Ascending aorta (tissue), 2 donors: ENCODE measurements at places on chromosomes 5 and 9.

DNA sequence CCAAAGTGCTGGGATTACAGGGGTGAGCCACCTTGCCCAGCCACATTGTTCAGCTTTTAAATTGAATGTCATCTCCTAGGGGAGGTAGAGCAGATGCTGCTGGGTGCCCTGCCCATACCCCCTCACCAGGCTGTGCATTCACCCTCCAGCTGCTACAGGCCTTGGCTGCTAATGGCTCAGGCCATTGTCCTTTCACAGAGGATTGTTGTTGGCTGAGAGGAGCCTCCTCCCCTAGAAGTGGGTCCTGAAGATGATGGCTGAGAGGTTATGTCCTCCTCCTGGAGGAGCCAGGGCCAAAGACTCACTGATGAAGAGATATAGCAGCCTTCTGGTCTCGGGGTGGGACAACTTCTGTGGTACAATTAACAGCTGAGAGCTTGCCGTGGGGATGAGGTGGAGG is 74.6 kb downstream of the PHAX start:
- no peak overlapping the region for H3K4me3 ChIP-seq
- no peaks in the 10 kb centered on the region for H3K36me3 ChIP-seq
- H3K27ac ChIP-seq, result no peak overlapping the region
- no peaks in the 10 kb centered on the region for H3K4me1 ChIP-seq
- H3K27me3 ChIP-seq, result no peaks in the 10 kb centered on the region

- H3K27ac ChIP-seq, result peak overlapping the region; percentile 85
- peaks cover 25% of the 10 kb centered on the region for H3K4me1 ChIP-seq
- H3K4me3 ChIP-seq, result no peak overlapping the region
- no peak for DNase-seq
- no peaks in the 10 kb centered on the region for H3K27me3 ChIP-seq
Measured at GRCh38 chr9:127562279-127562796, 49.7 kb upstream of the STXBP1 start.

DNA sequence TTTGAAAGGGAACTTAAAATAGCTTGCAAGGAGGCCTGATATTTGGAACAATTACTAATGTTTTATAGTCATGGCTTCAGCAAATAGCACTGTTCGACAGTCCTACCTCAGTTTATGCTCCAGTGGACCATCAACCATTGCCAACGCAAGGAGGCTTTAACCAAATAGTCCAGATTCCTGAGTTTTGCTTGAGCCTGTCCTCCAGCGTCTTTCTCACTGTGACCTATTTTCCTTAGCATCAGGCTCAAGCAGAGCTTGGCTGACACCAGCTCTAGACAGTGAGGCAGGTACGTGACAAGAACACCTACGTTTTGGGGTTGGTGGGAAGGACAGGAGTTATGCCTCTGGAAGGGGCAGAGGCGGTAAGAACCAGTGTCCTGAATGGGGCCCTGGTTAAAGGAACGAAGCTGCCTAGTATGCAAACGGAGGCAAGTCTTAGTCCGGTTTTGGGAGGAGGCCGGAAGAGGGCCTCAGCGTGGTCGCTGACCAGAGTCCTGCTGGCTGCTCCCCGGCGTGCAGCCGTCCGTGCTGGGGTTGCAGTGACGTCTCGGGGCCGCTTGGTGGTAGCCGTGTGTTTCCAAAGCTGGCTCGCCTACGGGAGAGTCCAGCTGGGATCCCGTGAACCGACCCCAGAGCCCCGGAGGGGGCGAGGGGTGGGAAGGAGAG is 998 bp upstream of the FGF18 start:
- H3K4me1 ChIP-seq, result peaks cover 15% of the 10 kb centered on the region
- H3K27ac ChIP-seq, result no peak overlapping the region
- H3K4me3 ChIP-seq, result peak overlapping the region; percentile 59
- H3K27me3 ChIP-seq, result no peaks in the 10 kb centered on the region
- no peaks in the 10 kb centered on the region for H3K36me3 ChIP-seq

GRCh38 chr9:38088006-38088925 is 19.2 kb upstream of the SHB start:
- no peak overlapping the region for H3K27ac ChIP-seq
- DNase-seq, result peak; percentile 87
- H3K36me3 ChIP-seq, result no peaks in the 10 kb centered on the region

- no peaks in the 10 kb centered on the region for H3K4me1 ChIP-seq
- no peaks in the 10 kb centered on the region for H3K27me3 ChIP-seq
- no peaks in the 10 kb centered on the region for H3K36me3 ChIP-seq
- H3K4me3 ChIP-seq, result no peak overlapping the region
- no peak for DNase-seq
Measured at GRCh38 chr9:16434526-16434925, 435.9 kb downstream of the BNC2 start.

GRCh38 chr5:98349251-98349989 is 424.0 kb upstream of the RGMB start:
- no peak for DNase-seq

- no peaks in the 10 kb centered on the region for H3K4me1 ChIP-seq
- no peak overlapping the region for H3K4me3 ChIP-seq
- H3K27ac ChIP-seq, result no peak overlapping the region
Measured at GRCh38 chr5:3657364-3658022, 61.9 kb downstream of the IRX1 start.

- DNase-seq, result no peak
- no peaks in the 10 kb centered on the region for H3K27me3 ChIP-seq
Measured at GRCh38 chr9:136944212-136944518, 373 bp downstream of the FBXW5 start.

DNA sequence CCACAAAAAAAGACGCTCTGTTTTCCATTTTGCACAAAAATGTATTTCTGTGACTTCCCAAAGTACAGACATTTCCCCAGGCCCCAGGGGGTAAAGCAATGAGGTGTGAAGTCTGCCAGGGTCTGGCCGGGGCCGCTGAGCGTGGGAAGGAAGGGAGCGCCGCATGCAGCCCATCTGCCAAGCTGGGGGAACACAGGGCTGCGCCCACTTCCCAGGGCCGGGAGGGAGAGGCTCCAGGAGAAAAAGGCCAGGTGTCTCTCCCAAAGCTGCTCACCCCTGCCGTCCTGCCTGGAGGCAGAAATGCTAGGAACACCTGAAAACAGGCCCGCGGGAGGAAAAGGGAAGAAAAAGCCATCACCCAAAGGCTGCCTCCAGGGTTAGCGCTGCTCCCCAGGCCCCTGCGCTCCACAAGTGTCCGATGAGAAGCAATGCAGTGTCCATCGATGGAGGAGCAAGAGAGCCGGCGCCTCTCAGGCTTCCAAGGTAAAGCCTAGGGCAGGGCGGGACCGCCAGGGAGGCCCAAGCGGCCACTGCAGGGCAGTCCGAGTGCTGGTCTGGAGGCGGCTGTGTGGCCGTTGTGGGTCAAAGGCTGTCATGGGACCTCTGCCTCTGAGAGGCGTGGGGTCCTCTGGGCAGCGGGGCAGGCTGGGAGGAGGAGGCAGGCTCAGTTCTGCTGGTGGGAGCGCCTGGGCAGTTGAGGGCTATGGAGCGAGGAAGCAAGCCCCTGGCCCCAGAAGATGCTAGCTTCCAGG is 6.0 kb upstream of the ZDHHC12 start:
- H3K27ac ChIP-seq, result no peak overlapping the region
- H3K4me1 ChIP-seq, result no peaks in the 10 kb centered on the region
- no peak for DNase-seq
- no peaks in the 10 kb centered on the region for H3K27me3 ChIP-seq

- H3K4me1 ChIP-seq, result no peaks in the 10 kb centered on the region
- H3K27ac ChIP-seq, result no peak overlapping the region
- no peaks in the 10 kb centered on the region for H3K36me3 ChIP-seq
- no peaks in the 10 kb centered on the region for H3K27me3 ChIP-seq
Measured at GRCh38 chr5:4734348-4734747, 405.8 kb upstream of the ADAMTS16 start.

DNA sequence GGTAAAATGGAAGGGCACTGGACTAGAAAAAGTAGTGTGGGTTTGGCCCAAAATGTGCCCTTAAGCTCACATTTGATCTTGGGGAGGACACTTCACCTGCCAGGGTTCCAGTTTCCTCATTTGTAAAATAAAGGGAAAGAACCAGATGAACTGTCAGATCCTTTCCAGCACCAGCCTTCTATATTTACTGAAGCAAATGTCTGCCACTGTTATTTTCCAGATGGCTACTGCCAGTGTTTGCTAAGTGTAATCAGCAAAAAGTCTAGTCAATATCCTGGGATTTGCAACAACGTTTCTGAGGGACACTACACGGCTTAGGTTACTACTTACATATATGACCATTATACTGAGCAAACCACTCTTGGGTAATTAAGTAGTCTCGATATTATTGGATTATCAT is 340.3 kb downstream of the KCNN2 start:
- no peaks in the 10 kb centered on the region for H3K27me3 ChIP-seq
- no peak overlapping the region for H3K4me3 ChIP-seq
- H3K36me3 ChIP-seq, result no peaks in the 10 kb centered on the region
- no peaks in the 10 kb centered on the region for H3K4me1 ChIP-seq

DNA sequence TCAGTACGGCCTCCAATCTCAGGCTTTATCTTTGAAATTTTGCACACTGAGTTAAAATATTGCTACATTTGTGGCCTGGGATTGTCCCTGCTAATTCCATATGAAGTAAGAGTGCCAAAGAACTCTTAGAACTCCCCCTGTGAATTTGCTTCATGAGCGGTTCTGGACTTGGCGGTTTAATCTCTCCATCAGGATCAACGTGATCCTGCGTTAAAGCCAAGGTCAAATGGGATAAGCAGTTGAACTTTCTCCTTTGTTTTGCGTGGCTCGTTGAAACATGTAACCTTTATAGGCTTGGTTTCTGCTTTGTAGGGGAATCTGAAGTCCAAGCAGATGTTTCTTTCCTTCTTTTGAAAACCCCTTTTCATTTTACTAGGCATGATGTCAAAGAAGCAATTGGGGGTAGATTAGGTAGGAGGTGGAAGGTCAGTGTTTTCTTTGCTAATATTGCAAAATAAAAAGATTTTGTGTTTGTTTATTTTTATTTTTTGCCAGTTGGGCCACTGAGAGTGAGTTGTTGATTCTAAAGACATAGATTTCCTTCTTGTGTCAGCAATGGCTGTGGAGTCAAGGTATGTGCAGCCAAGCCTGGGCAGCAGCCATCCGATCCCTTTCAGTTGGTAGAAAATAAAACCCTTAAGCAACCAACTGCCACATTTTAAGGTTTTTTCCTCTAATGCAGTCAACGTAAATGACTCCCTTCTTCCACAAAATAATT is 390.8 kb downstream of the NNT start:
- no peaks in the 10 kb centered on the region for H3K27me3 ChIP-seq
- no peak overlapping the region for H3K27ac ChIP-seq
- H3K4me1 ChIP-seq, result peaks cover 4% of the 10 kb centered on the region
- H3K36me3 ChIP-seq, result no peaks in the 10 kb centered on the region
- DNase-seq, result no peak
- no peak overlapping the region for H3K4me3 ChIP-seq

GRCh38 chr5:156354571-156354970 is 27.6 kb downstream of the SGCD start:
- no peaks in the 10 kb centered on the region for H3K27me3 ChIP-seq
- no peak overlapping the region for H3K4me3 ChIP-seq
- H3K36me3 ChIP-seq, result no peaks in the 10 kb centered on the region
- DNase-seq, result no peak
- no peak overlapping the region for H3K27ac ChIP-seq
- H3K4me1 ChIP-seq, result no peaks in the 10 kb centered on the region

DNA sequence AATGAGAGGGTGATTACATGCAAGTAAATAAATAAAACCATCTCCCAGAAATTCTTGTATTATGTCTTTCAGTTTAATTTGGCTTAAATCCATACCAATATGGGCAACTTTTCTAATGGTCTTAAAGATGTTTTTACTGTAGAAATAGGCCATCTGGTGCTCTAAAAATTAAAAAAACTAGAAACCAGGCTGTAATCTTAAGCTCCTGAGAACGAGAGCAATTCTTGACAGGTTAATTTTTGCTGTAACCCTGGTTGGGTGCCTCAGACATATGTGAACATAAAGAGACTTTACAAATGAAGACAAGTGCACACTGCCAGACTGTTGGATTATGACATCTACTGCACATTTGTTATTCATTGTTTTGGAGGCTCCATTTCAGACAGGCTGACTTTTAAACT is 246.8 kb upstream of the DAB2 start:
- H3K36me3 ChIP-seq, result no peaks in the 10 kb centered on the region
- H3K27ac ChIP-seq, result no peak overlapping the region
- no peaks in the 10 kb centered on the region for H3K4me1 ChIP-seq
- no peak overlapping the region for H3K4me3 ChIP-seq
- no peaks in the 10 kb centered on the region for H3K27me3 ChIP-seq

- no peaks in the 10 kb centered on the region for H3K4me1 ChIP-seq
- H3K4me3 ChIP-seq, result no peak overlapping the region
- H3K36me3 ChIP-seq, result no peaks in the 10 kb centered on the region
- no peak for DNase-seq
Measured at GRCh38 chr5:139212486-139212885, 14.3 kb upstream of the SIL1 start.

- H3K27ac ChIP-seq, result no peak overlapping the region
- DNase-seq, result no peak
- no peaks in the 10 kb centered on the region for H3K36me3 ChIP-seq
- no peaks in the 10 kb centered on the region for H3K4me1 ChIP-seq
- no peak overlapping the region for H3K4me3 ChIP-seq
- no peaks in the 10 kb centered on the region for H3K27me3 ChIP-seq
Measured at GRCh38 chr5:82023644-82024043, 51.8 kb downstream of the ATG10 start.

GRCh38 chr9:87099407-87099806 is 152.1 kb upstream of the GAS1 start:
- H3K27ac ChIP-seq, result no peak overlapping the region
- DNase-seq, result no peak
- no peaks in the 10 kb centered on the region for H3K27me3 ChIP-seq
- no peaks in the 10 kb centered on the region for H3K36me3 ChIP-seq
- H3K4me1 ChIP-seq, result no peaks in the 10 kb centered on the region

- no peak overlapping the region for H3K27ac ChIP-seq
- DNase-seq, result no peak
- no peaks in the 10 kb centered on the region for H3K36me3 ChIP-seq
- H3K27me3 ChIP-seq, result no peaks in the 10 kb centered on the region
- H3K4me3 ChIP-seq, result no peak overlapping the region
Measured at GRCh38 chr9:69283003-69283402, 42.0 kb upstream of the ENTREP1 start.

DNA sequence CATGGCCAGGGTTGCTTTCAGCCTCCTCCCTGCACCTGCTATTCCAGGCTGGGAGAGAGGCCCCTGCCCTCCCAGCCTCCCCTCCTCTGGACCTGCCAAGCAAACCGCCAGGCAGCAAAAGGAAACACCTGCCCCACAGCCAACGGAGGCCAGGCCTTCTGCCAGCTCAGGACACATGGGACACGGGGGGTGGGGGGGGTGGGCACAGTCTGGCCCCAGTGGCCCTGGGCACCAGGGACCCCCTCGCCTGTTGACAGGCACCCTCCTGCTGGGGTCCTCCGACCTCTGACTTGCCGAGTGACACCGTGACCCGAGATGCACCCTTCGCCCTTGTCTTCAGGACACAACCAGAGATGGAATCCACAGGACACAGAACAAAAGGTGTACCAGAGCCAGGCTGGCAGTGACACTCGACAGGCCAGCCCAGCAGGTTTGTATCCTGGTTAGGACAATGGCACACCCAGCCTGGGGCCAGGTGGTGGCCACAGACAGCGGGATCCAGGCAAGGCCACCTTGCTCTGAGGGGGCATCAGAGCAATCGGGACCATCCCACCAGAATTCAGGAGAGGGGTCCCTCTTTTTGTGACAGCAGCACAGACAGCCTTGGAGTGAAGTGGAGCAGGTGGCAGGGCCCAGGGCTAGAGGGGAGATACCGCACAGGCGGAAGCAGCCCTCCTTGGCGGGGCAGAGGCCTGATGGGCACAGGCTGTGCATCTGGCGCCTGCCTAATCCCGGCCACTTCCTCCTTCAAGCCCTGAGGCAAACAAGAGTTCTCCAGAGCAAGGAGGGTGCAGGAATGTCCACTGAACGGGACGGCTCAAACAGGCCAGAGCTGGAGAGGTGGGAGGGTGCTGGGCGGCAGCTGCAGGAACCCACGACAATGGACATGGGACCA is 1.3 kb upstream of the TMEM210 start:
- no peak for DNase-seq
- peaks cover 4% of the 10 kb centered on the region for H3K36me3 ChIP-seq
- peaks cover 14% of the 10 kb centered on the region for H3K4me1 ChIP-seq
- H3K4me3 ChIP-seq, result no peak overlapping the region
- peaks cover 5% of the 10 kb centered on the region for H3K27me3 ChIP-seq
